ENCODE measurements at places on chromosomes 6 and 20.

DNA sequence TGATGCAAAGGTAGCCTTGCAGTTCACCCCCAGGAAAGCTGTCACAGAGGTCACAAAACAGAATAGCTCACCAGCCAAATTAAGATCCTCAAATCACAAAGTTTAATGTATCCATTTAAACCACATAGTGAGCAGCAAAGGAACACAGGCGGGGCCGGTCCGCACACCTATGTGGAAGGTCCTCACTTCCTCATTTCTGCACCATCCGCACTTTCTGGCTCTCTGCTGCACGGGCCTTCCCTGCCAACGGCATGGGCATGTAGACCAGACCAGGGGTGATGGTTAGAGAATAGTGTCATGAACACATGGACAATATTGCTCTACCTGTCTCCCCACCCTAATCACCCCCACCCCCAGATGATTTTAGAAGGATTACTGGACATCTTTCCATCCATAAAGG is 12.1 kb upstream of the TBXT start:
- no peak for DNase-seq

DNA sequence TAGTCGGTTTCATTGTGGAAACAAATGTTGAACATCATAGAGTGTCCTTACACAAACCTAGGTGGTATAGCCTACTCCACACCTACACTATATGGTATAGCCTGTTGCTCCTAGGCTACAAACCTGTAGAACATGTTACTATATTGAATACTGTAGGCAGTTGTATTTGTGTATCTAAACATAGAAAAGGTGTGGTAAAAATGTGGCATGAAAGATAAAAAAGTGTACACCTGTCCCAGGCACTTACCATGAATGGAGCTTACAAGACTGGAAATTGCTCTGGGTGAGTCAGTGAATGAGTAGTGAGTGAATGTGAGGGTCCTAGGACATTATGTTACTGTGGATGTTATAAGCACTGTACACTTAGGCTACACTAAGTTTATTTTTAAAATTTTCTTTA is 103.0 kb downstream of the ZFAND3 start:
- no peak for DNase-seq

DNA sequence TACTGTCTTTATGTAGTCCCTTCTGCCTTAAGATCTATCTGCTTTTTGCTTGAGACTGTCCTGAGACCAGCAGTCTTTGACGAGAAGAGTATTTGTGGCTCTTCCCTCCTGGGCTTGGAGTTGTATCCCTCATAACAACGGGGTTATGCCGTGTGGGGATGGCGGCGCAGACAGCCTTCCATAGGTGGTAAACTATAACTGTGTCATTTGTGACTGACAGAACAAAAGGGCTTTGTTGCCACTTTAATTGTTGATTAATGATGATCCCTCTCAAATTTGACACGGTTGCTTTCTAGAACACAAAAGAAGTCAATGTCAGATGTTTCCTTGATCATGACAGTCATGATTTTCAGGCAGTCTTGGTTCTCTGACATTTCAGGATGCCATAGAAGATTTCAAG is 196.6 kb downstream of the JARID2 start:
- no peak for DNase-seq

GRCh38 chr6:40425192-40425919 is 161.8 kb downstream of the LRFN2 start:
- DNase-seq = no peak

DNA sequence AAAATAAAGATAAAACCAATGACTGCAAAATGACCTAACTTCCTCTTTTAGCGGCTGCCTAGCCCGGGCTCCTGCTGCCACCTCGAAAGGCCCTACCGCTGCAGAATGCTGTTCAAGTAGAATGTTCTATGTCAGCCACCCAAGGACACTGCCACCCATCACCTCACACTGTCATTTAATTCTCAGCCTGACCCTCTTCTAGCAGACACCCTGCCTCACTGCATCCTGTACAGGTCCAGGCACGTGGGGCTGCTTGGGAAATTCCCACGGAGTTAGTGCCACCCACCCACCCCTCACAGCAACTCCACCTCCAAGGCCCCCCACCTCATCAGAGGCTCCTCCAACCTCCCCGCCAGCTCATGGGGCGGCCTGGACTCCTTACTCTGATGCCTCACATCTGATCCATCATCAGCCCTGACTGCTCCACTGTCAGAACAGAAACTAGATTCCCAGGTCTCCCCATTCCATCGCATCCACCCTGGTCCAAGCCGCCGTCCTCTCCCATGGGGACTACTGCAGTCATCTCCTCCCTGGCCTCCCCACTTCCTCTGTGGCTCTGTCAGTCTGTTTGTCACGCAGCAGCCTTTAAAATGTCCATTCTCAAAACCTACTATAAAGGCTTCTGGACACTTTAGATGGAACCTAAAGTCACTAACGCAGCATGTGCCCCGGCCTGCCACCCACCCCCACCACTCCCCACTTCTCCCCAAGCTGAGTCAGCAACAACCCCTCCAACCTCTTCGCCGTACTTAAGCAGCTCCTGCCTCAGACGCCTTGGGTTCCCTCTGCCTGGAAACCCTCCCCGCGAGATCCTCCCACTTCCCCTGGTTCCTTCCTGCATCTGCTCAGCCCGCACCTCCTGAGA is 17.0 kb downstream of the NFATC2 start:
- DNase-seq = peak; percentile 87

DNA sequence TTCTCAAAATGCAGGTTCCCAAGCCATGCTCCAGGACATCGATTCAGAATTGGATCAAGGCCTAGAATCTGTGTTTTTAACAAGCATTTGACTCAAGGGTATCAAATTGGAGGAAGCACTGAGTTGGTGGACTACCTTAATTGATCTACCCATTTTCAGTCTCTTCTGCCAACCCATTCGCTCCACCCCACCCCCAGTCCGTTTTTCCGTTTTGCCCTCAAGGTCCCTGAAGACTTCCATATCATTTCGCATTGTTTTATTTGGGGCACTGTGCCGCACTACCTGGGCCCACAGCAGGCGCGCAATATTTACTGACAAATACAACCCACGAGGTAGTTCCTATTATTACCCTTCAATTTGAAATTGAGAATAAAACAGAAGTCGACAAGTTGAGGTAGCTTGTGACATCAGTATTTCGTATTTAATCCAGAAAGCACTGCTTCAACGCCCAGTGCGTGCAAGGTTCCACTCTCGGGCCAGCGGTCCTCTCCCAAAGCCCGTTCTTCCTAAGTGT is 557 bp upstream of the DHX35 start:
- no peak for DNase-seq

DNA sequence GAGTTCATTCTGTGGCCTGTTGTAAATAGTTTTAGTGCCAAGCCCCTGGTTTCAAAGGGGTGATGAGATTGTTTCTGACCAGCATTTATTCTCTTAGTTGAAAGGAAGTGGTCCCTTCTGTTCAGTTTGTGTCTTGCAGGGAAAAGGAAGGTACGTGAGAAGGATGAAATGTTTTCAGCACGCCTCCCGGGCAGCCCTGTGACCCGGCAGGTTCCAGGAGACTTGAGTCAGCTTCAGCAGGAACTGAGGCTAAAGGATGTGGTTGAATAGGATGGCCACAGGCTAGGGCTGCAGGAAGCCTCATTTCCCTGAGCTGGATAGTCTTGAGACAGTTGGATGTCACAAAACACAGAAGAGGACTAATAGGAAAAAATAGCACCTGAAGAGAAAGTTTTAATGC is 132.4 kb upstream of the SYNDIG1 start:
- no peak for DNase-seq

DNA sequence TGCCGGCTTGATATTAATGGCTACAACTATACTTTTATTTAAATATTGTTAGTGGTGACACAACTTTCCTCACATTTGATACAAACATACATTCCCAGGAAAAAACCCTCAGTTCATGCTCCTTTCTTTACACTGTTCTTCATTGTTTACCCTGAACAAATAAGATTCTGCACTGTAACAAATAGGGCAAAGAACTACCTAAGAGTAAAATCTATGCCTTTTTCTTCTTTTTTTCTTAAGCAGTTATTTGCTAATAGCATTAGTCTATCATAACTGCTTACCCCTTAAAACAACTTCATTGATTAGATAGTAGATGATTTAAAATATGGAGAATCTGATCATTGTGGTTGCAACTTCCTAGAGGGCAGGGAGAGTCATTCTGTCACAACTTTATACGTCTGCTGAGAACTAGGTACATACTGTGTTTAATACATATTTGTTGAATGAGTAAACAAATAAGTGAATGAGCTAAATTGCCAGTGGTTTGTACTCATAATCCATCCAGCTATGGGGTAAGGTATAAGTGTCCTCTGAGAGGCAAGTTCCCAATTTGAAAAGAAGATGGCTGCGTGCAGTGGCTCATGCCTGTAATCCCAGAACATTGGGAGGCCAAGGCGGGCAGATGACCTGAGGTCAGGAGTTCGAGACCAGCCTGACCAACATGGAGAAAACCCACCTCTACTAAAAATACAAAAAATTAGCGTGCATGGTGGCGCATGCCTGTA is 161.0 kb downstream of the CDK19 start:
- DNase-seq = no peak

GRCh38 chr20:35060168-35060567 is 32.4 kb downstream of the TRPC4AP start:
- no peak for DNase-seq

- peak; percentile 58 for DNase-seq
Observed at GRCh38 chr20:8757146-8757545, 311.7 kb upstream of the PLCB4 start.

DNA sequence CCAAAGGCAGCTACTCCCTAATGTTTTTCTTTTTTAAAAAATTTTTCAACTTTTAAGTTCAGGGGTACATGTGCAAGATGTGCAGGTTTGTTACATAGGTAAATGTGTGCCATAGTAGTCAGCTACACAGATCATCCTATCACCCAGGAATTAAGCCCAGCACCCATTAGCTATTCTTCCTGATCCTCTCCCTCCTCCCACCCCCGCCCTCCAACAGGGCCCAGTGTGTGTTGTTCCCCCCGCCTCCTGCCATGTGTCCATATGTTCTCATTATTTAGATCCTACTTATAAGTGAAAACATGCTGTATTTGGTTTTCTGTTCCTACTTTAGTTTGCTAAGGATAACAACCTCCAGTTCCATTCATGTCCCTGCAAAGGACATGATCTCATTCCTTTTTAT is 12.4 kb downstream of the TRIM15 start:
- DNase-seq = no peak

GRCh38 chr6:34791164-34791700 is 651 bp upstream of the BLTP3A start:
- peak; percentile 93 for DNase-seq

GRCh38 chr6:116797585-116797984 is 31.3 kb downstream of the GPRC6A start:
- no peak for DNase-seq
